ENCODE measurements at places on chromosomes 3 and 15.
A peak's percentile ranks its signal among the peaks of the same experiment; 100 is the strongest.

DNA sequence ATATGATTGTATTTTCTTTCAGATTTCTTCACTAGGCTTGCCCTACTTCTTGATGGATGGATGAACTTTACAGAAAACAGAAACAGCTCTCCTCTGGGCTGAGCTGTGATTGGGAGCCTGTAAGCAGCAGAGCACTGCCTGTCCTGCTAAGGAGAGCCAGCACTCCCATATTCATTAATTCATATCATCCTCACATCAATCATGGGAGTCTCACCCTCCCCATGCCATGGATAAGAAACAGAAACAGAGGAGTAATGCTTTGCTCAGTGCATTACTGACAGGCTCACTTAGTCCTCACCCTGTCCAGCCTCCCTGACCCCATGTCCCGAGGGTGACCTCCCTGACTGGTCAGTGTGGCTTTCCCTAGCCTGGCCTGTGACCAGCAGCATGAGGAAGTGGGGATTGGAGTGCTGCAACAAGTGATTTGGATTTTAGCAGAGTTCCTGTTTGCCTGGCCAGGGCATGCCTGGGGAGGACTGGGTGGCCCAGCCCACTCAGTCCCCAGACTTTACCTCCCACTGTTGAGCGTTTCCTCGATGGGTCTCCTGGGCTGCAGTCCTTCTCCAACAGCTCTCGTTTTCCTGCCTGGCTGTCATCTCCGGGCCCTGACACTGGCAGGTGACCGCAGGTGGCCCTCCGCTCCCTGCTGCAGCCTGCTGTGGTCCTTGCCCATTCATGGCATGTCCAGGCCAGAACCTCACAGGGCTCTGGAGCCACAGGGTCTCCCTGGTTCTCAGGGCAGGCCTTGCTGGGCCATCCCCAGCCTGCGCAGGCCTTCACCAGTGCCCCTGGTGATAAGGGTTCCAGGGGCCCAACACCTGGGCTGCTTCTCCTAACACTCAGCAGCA is 1.3 kb upstream of the TMIE start:
- DNase-seq = no peak

DNA sequence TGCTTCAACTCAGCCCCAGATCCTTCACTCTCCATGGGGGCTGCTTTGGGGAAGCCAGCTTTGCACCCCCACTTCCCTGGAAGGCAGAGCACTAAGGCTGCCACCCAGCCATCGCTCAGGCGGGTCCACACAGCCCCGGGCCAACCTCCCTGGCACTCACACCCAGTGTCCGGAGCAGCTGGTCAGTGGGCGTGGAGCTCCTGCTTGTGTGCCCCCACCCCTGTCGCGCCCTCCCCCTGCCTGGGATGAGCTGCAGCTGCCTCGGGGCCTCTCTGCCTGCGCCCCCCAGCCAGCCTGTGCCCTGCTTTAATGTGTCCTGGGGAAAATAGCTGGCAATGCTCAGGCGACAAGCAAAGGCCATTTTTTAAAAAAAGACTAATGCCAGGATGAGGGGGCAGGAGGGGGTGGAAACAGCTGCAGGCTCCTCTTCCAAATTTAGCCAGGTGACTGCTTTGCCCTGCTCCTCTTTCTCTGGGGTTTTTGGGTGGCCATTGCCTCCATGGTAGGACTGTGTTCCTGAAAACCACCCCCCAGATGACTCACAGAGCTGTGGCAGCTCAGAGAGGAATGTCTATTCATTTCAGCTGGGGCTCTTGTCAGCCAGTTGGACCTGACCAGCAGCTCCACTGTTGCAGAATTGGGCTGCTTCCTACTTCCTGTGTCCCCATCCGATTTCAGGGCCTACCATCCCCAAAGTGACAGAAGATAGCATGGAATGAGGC is 65.0 kb downstream of the CEMIP start:
- no peak for DNase-seq

DNA sequence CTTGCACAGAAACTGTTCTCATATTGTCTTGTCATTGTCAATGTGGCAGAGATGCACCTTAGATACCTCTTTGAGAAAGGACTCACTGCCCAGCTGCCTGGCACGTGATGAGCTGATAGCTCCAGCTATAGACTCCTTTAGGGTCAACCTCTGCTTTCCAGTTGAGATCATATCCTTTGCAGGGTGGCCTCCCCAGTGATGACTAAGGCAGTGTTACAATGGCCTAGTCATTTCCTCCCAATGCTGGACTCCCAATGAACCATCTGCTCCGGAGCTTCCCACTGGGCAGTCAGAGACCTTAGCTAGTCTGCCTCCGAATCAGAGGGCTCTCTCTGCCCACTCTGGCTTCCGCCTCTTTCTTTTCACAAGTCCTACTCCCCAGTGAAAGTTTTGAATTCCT is 79.5 kb downstream of the CHRD start:
- DNase-seq = peak; percentile 53

DNA sequence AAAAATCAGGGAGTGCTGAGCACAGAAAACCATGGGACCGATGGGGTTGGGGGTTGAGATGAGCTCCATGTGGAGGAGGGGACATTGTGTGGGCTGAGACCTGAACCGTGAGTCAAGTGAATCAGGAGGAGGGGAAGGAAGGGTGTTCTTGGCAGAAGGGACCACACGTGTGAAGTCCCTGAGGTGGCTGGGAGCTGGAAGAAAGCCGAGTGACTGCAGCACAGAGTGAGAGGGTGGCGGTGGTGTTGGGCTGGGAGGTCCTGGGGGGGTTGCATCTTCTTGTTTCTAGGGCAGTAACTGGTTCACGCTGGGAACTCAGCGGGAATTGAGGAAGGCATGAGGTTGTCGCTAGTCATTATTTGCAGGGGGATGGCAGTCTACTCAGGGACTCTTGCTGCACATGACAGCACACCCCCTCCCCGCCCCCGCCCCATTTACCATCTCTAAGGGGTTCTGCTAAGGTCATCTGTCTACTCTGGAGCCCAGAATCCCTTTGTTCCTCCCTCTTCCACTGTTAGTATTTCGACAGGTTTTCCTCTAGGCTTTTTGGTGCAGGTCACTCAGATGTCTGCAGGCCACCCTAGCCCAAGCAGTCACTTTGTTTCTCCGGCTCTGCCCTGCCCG is 254.3 kb downstream of the TLE3 start:
- DNase-seq = no peak

DNA sequence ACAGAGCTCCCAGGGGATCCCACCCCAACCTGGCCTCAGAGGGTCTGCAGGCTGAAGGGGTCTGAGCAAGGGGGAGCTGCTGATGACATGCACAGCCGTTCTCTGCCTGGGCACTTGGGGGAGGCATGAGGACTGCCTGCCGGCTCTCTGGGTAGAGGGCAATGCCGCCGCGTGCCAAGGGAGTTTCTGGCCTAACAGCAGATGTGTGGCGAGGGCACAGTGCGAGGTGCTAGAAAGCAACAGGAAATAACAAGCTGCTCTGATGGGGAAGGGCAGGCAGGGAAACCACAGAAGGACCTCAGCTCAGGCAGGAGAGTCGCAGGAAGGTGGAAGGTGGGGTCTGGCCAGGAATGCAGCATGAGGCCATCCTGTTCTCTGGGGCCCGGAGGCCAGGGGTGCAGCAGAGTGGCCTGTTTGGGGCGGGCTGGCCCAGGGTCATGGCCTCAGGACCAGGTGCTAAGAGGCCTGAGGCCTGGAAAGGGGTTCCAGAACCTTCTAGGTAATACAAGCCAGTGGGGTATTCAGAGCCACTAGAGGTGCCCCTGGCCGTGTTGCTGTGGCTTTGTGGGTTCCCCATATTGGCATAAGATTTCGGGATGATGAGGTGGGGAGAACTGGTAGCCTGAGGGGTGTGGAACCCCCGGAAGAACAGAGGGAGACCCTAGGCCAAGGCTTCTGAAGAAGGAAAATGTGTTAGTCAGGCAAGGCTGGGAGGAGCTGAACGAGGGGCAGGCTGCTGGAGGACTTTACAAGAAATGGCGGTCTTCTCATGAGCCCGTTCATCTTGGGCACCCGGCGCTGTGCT is 41.2 kb downstream of the RGMA start:
- DNase-seq = no peak

DNA sequence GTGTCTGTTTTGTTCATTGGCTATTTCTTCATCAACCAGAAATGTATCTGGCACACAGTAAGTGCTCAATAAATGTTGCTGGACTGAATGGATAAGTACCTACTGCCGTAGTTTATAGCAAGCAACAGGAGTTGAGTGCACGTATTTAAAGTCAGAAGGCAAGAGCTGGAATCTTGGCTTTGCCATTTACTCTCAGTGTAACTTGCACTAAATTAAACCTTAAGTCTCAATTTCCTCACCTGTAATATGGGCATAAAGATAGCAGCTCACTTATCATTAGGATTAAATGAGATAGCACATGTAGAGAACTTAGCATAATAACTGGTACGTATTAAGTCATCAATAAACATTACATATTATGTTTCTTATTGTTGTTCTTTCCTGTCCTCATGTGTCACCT is 13.0 kb upstream of the FAM174B start:
- DNase-seq = no peak

GRCh38 chr3:183192650-183193300 is 30.2 kb upstream of the LAMP3 start:
- DNase-seq = no peak

DNA sequence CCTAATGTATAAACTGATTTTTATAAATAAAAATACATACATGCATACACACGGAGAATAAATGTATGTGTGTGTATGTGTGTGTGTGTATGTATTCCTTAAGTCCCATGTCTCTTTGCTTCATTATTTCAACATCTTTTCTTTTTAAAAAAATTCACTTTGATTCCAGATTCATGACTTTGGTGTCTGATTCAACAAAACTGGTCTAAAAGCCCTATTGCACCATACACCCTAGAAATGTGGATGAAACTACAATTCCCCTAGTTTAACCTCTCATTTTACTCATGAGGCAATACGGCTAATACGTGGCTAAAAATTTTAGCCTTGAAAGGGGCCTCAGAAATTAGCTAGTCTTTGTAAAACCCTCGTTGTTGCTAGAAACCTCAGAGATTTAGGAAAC is 228.1 kb downstream of the ADAMTS9 start:
- DNase-seq = no peak

Data from H4 (cell line).